ENCODE measurements at places on chromosomes 5 and 9.

- no peak for DNase-seq
These were observed 33.9 kb upstream of the GLIS3 start for GRCh38 chr9:4333787-4334186.

- no peak for DNase-seq
These were observed 74.7 kb downstream of the PIK3R1 start for GRCh38 chr5:68290260-68290674.

DNA sequence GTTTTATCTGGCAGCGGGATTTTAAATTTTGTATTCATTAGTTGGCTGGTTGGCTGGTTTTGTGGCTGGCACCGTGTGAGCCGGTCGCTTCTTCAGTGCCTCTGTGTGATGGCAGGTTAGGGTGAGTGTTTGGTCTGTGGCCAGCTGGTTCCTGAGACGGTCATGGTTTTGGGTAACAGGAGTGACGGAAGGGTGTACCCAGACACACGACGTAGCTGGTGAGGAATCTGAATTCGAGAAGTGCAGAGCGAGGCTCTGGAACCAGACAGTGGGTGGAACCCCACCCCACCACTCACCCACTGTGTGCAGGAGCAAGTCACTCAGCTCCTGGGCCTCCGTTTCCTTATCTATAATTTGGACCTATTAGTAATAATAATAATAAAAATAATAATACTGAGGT lies 2.7 kb downstream of the BTNL9 start:
- DNase-seq: no peak

DNA sequence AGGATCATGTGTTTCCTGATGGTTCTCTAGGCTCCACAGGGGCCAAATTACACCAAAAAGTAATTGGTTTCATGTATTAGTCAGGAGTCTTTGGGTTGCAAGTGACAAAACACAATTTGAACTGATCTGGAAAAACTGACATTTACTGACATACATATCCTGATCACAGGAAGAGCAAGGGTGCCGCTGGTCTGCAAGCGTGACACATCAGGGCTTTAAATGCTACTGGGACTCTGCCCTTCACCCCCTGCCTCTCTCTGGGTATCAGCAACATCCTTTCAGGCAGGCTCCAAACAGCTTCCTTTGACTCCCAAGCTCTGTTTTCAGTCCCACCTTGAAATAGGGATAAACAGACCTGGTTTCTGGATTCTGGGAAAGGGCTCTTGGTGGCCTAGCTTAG lies 197.5 kb downstream of the PALM2AKAP2 start:
- DNase-seq: no peak

DNA sequence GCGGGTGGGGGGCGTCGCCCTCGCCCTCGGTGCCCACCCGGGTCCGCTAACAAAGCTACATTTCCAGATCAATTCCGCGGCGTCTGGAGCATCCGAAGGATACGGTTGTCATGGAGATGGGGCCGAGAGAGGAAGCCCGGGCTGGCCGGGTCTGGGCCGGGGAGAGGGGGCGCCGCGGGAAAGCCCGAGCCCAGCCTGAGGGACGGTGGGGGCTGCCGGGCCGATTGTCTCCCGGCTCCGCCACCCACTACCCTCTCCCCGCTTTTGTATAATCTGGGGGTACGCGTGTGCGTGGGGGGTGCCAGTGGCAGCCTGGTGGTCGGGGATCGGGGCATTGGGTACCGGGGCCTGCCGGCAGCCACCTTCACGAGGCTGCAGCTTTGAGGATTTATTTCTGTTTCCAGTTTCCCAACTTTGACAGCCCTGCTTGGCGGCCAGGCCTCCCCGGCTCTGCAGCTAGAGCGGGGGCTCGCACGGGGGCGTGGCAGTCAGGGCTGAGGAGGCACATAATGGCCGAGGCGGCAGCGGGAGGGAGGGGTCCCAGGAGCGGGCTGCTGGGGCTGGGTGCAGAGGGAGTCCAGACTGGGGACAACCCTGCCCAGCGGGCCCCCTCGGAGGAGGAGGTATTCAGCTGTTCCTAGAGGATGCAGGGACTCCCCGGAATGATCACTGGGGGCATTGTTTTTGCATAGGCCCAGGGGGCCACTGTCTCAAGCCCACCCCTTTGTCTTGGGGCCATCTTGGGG lies 626 bp downstream of the PSD2 start:
- DNase-seq: no peak
